ENCODE measurements at places on chromosomes 16 and 17.

- DNase-seq, result no peak
These were observed 21.5 kb upstream of the NDRG4 start for GRCh38 chr16:58478427-58478826.

- DNase-seq, result no peak
These were observed 92.6 kb downstream of the KANSL1 start for GRCh38 chr17:46100590-46100989.

GRCh38 chr17:63433746-63434591 lies 12.1 kb downstream of the CYB561 start:
- DNase-seq, result peak; percentile 82

DNA sequence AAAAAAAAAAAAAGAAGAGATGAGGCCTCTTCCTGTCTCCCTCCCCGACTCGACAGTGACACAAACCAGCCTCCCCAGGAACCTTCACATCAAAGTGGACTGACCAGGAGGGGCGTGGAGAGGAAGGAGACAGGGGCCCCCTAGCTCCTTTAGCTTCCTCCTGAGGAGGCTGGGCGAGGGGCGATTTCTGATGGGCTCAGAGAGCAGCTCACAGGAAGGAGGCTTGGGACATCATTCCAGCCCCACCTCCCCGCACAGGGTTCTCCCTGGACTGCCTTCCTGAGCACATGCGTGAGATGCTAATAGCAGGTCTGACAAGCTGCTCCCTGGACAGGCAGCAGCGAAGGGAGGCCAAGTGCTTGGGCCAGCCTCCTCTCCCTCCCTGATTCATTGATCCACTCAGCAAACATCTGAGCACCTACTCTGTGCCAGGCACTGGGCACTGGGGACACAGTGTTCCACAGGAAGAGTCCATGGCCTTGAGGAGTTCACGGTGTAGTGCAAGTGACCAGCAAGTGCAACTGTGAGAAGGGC lies 14.4 kb upstream of the DOK4 start:
- no peak for DNase-seq

GRCh38 chr16:2531371-2531695 lies at the start of gene CEMP1:
TSS of gene CEMP1 (minus strand) at chr16:2531408. CDS start at chr16:2531073, 335 bp downstream.
- no peak for DNase-seq

DNA sequence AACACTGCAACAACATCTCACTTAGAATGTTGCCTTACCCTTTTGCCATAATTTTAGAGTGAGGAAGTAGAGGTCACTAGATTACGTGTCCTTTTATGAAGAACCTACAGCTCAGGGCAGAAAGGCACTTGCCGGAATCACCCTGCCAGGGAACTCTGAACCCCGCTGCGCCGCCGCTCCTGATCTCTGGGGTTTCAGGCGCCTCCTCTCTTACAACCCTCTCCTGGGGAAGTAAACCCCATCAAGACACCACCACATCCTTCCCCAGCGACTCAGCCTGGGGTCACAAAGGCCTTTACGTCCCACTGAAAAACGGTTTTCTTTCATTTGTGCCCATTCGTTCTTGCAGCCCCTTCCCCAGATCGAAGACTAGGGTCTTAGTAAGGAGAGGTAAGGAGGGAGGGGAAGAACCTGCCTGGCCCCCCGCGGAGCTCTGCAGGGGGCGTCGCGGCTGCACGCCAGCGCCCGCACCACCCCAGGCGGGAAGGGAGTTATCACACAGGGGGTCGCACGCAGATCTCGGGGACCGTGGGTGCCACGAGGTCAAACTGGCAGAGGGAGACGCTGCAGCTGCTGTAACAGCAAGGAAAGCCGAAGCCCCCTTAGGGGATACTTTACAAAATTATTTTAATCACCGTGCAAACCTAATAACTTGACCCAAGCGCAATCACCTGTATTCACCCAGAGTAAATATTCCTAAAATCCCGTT lies 1.0 kb upstream of the HLF start:
- peak; percentile 65 for DNase-seq

DNA sequence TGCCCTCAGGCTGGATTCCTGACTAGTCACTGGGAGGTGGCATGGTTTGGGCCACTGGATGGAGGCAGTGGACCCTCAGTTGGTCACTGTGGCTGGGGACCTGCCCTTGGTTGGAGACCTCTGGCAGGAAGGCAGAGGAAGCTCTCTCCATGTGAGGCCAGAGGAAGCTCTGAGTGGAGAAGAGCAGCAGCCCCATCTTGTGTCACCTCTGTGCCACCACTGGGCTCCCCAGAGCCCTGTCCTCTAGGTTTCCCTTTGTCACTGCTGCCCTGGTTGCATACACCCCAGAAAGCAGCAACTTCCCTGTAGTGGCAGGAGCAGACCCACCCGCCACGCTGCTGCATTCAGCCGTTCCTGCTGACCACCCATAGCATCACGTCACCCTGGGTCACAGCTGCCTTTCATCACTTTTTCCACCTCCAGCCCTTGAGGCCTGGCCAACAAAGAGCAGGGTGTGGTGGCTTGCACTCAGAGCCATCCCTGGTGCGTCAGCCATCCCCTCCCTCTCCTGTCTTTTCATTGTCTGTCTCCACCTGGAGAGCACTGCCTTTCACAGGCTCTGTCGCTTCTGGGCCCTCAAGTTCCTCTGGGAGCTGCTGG lies 11.9 kb downstream of the CTRL start:
- DNase-seq, result peak; percentile 39

DNA sequence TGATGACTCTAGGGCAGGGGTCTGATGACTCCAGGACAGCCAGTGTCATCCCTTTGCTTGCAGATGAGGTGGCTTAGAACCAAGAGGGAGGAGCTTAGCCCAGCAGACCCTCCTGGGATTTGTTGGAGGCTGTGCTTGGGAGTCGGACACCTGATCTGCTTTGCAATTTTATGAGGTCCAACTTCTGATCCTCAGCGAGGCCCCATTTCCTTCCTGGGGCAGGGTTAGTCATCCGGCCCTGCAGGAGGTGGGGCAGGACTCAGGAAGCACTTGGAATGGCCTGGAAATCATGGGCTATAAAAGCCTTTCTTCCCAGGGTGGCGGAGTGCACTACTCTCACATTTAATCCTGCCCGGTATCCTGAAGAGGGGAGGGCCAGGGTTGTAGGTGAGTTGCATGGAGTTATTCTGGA lies 168.5 kb downstream of the MSI2 start:
- DNase-seq, result no peak

DNA sequence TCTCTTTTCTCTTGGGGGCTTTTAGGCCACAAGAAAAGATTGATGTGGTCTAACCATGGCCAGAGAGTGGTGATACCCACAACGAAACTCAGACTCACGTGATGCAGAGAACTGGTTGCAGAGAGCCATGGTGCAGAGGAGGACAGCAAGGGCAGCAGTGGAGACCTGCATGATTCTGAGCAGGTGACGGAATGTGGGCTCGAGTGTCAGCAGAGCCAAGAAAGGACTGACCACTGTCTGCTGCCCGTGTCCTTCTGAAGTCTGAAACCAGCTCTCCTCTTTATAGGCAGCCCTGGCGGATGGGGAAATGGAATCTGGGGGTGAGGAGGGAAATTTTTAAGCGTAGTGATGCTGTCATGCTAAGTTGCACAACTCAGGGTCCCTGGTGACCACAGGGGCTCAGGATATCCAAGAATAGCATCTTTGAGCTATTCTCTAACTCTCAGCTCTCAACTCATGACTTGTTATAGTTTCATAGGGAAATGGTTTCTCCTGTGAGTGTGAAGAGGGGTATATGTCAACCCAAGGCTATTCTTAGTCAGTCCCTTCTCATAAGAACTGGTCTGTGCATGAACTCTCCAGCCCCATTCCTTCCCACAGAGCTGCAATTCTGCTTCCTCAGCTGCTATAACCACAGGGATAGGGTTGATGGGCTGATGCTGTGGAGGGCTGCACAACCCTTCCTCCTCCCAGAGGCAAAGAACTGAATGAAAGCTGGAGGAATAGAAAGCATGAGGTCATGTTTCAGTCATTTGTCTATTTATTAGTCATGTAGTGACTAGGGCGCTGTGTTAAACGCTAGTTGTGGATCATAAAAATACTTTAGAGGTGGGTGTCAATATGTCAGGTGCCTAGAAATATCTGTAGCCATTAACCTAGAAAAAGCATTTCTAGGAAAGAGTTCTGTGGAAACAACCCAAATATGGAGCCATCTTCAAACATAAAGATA lies at the start of gene CCL3:
Gene CCL3 (minus strand): TSS at position 256 of the 949 bp plus-strand sequence. CDS start 85 bp downstream, at position 171.
- peak; percentile 72 for DNase-seq

DNA sequence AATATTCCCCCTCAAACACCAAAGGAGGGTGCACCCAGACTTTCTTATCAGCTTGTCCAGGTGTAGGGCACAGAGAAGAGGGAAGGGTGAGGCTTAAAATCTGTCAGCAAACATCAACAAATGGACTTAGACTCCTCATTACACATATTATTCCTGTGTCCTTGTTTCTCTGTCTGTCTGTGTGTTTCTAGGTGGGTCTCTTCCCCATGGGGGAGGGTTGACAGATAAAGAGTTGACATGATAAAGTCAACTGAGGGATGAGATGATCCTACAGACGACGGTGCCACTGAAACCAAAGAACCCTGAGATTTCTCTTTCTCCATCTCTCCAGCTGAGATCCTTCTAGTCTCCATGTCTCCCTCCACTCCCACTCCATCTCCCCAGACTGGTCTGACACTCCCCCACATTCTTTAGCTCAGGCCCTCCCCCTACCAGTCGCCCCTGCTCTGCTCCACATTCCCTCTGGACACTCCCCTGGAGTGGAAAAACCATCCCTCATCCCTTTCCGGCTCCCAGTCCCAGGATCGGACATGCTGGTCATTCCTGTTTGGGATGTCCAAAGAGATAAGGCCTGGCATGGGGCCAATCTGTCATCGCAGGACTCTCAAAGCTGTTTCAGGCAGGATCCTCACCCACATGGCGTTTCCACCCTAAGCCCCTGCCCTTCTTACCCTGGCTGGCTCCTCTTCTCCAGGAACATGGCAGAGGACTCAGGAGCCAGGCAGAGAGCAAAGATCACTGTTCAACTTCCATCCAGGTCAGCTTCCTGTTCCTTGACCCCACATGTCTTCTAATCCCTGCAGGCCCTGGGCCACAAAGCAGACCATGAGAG lies 2.9 kb upstream of the ITGA3 start:
- no peak for DNase-seq

- DNase-seq, result no peak
These were observed 56.9 kb downstream of the VMP1 start for GRCh38 chr17:59764292-59764741.

- no peak for DNase-seq
These were observed 515 bp downstream of the SUMO2 start for GRCh38 chr17:75182319-75182568.

DNA sequence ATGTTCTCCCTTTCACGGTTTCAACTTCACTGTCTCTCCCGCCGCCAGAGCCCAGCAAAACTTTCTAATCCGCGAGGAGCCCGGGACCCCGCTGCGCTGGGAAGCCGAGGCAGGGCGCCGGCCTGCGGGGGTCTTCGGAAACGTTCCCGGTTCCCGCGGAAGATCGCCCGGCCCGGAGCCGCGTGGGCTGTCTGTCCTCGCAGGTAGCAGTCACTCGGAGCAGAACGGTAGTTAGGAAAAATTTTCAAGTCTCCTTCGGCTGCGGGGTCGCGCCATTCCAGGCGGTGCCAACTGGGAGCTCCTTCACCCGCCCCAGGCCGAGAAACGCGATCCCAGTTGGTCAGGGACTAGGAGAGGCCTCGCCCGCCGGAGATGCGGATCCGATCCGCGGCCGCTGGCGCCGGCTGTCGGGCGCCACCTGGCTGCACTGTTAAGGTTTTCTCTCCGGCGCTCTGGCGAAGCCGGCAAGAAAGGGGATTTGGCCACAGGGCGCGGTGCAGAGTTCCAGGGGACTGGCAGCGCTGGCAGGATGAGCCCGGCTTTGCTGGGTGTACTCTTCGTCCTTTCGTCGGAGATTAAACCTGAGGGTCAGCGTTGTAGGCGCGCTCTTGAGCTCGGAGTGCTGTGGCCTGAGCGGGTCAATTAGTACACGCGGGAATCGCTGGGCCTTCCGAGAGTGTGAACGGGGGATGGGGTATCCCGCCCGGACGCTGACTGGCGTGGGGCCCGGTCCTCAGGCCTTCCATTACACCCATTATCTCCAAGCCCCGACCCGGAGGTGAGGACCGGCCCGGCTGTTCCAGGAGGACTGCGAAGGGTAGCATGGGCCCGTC lies 135.4 kb downstream of the KCNJ12 start:
- DNase-seq, result peak; percentile 68

DNA sequence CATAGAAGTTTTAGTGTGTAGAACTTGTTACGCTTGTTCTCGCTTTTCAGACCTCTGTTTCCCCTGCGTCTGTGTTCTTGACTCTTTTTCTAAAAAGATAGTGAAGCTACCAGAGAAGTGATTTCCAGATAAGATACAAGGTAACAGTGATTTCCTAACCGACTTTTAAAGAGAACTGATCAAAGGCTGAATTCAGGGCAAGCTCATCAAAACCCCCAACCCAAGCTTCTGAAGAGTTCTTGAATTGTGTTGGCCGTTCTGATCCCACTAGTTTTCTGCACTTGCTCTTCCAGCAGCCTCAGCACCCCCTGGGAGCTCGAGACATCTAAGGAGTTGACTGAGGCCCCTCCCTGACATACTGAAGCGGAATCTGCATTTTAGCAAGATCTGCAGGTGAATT lies 12.7 kb upstream of the NSMCE1 start:
- no peak for DNase-seq

DNA sequence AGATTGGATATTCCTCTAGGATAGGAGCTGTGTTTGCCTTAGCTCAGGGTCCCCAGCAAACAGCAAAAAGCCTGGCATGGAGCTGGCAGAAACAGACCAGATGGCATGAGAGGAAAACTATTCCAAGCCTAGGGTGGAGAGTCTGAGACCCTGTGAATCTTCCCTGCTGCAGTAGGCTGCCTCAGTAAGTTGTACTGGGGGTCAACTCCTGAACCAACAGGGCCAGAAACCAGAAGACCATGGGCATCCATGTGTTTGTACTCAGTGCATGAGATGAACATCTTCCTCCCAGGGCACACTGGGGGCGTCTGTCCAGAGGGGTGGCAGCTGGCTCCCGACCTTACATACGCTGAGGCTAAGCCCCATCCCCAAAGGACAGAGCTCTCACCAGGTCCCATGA lies 214.4 kb downstream of the C16orf78 start:
- no peak for DNase-seq

GRCh38 chr16:76265434-76266045 lies 11.7 kb upstream of the CNTNAP4 start:
- DNase-seq, result no peak

- no peak for DNase-seq
These were observed 28.7 kb downstream of the B9D1 start for GRCh38 chr17:19333736-19334290.

DNA sequence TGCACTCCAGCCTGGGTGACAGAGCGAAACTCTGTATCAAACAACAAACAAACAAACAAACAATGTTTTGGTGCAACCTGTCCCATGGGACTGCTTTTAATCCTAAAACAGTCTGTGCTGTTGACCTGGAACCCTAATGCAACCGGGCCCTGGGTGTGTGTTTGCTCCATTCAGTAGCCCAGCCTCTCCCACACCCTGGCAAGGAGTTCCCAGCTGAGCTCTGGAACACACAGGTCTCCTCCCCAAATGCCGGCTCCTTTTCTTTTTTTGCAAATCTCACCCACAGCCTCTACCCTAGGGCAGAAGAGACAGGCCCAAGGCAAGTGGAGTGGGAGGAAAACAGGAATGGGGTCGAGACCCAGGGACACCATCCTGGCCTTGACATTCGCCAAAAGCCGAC lies 29.8 kb upstream of the RASD1 start:
- DNase-seq, result no peak

- DNase-seq, result peak; percentile 90
These were observed 15.9 kb upstream of the ANKRD40CL start for GRCh38 chr17:50783193-50783660.

GRCh38 chr16:75971334-75971733 lies 245.0 kb upstream of the CPHXL start:
- no peak for DNase-seq

- peak; percentile 97 for DNase-seq
These were observed 56.1 kb downstream of the B9D1 start for GRCh38 chr17:19306160-19307111.

GRCh38 chr17:78135858-78136500 lies 5.4 kb downstream of the TMC8 start:
- no peak for DNase-seq
